ENCODE measurements at places on chromosomes 1 and 21. TPM values are rescaled to one million over a fixed set of nuclear protein-coding genes. Genes with fewer than 3 reads are reported as not detected.

Gene UBIAD1
- 8.7 TPM for total RNA-seq

Gene TMEM53
- 2.2 TPM for total RNA-seq

GRCh38 chr1:165228111-165228655 is 128.3 kb downstream of the LMX1A start:
- DNase-seq, result no peak

- DNase-seq, result peak; percentile 59
Observed at GRCh38 chr1:60903591-60903990, 178.8 kb upstream of the NFIA start.
